ENCODE measurements at places on chromosomes 7 and 10. TPM values are rescaled to one million over a fixed set of nuclear protein-coding genes. Genes with fewer than 3 reads are reported as not detected.

The PANK1 gene
- 13.5 TPM for total RNA-seq

DNA sequence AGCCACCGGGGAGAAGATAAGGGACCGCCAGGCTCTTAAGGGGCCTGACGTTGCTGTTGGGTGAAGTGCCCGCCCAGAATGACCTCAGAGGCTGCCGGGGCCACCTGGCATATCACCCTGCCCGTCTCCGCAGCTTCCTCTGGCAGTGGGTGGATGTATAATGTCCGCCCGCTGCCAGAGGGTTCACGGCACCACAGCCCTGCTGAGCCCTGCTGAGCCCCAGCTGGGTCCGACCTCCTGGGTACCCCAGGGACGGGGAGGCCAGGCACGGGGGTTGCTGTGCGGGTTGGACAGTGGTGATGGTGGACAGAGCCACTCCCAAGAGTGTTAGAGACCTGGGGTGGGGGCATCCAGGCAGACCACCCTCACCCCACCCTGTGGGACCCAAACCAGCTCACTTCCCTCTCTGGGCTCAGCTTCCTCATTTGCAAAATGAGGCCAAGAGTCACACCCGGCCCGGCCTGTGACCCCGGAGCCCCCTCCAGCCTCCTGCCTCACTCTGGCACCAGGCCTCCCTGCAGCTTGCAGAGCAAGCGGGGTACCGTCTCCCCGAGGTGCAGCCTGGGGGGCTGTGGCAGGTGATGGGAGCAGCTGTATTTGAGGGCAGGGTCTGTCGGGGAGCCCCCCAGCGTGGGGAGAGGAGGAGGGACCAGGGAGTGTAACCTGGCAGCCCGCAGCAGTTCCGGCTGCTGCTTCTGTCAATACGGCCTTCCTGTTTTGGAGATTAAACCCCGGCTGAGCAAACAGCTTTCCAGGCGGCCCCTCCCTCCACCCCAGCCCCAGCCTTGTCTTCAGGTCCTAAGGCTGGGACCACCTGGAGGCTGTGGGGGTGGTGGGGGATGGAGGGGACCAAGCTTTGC is 8.4 kb upstream of the LFNG start:
- H3K27me3 ChIP-seq: peaks cover 5% of the 10 kb centered on the region
- no peaks in the 10 kb centered on the region for H3K36me3 ChIP-seq
- H3K4me1 ChIP-seq: peaks cover 89% of the 10 kb centered on the region
- no peak for DNase-seq
- peak overlapping the region; percentile 6 for H3K27ac ChIP-seq
- no peak overlapping the region for H3K4me3 ChIP-seq

The GIMAP7 gene
- total RNA-seq: 5.9 TPM

The ADAP1 gene
- 2.0 TPM for total RNA-seq

The CYP2C18 gene
- not detected for total RNA-seq

The SSC4D gene
- total RNA-seq: 0.84 TPM

The FAM25A gene
- total RNA-seq: not detected

GRCh38 chr7:469563-469961 is 50.1 kb downstream of the PDGFA start:
- no peaks in the 10 kb centered on the region for H3K36me3 ChIP-seq
- peak overlapping the region; percentile 67 for H3K27ac ChIP-seq
- no peak for DNase-seq
- H3K4me3 ChIP-seq: no peak overlapping the region
- H3K4me1 ChIP-seq: peaks cover 48% of the 10 kb centered on the region

The NPC1L1 gene
- not detected for total RNA-seq

GRCh38 chr7:36303202-36304098 is 86.2 kb upstream of the ANLN start:
- peak; percentile 88 for DNase-seq
- H3K4me3 ChIP-seq: no peak overlapping the region
- H3K36me3 ChIP-seq: peaks cover 8% of the 10 kb centered on the region
- H3K4me1 ChIP-seq: peaks cover 30% of the 10 kb centered on the region

GRCh38 chr7:138188290-138188858 is 112.1 kb downstream of the AKR1D1 start:
- H3K27ac ChIP-seq: no peak overlapping the region
- no peaks in the 10 kb centered on the region for H3K36me3 ChIP-seq
- no peaks in the 10 kb centered on the region for H3K4me1 ChIP-seq
- no peaks in the 10 kb centered on the region for H3K27me3 ChIP-seq
- H3K4me3 ChIP-seq: no peak overlapping the region

DNA sequence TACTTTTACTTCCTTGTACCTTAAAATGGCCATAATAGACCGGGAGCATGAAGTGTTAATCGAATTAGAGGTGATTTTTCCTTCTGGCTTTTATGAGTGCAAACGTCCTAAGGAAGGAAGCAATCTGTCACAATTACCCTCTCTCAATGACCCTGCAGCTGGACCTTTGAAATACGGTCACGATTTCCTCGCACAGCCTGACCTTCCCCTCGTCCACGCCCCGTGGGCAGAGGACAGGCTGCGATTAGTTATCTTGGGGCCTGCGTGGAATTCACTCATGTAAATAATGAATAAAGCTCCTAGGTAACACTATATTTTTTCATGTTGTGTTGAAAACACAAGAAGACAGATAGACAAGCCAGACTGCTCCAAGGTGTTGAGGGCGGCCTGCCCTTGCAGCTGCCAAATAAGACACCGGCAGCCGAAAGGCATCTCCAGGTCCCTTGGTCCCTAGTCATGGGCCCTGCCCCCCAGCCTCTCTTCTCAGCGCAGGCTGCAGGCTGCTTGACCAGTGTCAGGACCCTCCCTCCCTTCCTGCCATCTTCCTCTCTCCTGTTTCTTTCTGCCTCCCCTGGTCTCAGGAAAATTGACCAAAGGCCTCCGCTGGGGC is 199.9 kb downstream of the TCERG1L start:
- no peak for DNase-seq
- H3K36me3 ChIP-seq: no peaks in the 10 kb centered on the region
- H3K4me1 ChIP-seq: no peaks in the 10 kb centered on the region
- H3K27ac ChIP-seq: no peak overlapping the region

GRCh38 chr7:17626235-17626634 is 314.1 kb downstream of the SNX13 start:
- no peaks in the 10 kb centered on the region for H3K36me3 ChIP-seq
- H3K27me3 ChIP-seq: no peaks in the 10 kb centered on the region
- H3K4me1 ChIP-seq: no peaks in the 10 kb centered on the region
- no peak overlapping the region for H3K27ac ChIP-seq

DNA sequence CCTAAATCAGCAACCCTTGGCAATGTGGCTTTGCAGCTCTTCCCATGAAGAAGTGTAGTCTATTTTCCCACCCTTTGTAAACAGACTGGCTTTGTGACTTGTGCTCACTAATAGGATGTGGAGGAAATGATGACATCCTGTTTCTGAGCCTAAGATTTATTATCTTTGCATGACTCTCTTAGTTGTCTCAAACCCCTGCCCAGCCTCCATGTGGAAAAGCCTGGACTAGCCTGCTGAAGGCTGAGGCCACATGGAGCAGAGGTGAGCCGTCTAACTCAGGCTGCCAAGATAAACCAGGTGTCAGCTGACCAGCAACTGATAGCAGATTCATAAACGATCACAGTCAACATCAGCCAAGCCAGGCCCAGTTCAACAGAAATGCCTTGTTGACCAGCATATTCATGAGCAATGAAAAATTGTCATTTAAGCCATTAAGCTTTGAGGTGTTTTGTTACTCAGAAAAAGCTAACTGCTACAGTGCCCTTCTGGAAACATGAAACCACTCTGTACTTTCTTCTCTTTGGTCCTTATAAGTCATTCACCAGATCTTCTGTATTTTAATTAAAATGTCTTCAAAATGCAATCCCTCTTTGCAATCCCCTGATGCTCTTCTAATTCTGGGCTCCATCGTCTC is 586.3 kb upstream of the ANKRD30A start:
- DNase-seq: no peak
- H3K36me3 ChIP-seq: no peaks in the 10 kb centered on the region
- H3K4me3 ChIP-seq: no peak overlapping the region
- H3K27me3 ChIP-seq: no peaks in the 10 kb centered on the region

DNA sequence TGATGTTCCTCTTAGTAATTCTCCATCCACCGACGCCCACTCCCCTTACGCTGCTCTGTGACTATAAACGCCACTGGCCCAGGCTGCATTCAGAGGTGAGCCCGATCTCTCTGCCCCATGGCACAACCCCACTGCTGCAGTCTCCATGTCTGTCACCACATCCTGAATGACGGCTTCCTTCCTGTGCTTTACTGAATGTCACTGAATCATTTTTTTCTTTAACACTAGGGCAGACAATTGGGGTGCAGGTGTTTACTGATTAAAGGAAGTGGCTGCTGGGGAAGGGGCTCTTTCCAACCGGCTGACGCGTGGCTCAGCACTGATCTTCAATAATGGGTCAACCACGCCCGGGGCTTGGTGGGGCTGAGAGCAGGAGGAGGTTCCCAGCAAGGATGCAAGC is 208.3 kb downstream of the USP6NL start:
- H3K36me3 ChIP-seq: no peaks in the 10 kb centered on the region
- peaks cover 28% of the 10 kb centered on the region for H3K4me1 ChIP-seq
- no peak for DNase-seq
- no peak overlapping the region for H3K4me3 ChIP-seq
- H3K27me3 ChIP-seq: no peaks in the 10 kb centered on the region

DNA sequence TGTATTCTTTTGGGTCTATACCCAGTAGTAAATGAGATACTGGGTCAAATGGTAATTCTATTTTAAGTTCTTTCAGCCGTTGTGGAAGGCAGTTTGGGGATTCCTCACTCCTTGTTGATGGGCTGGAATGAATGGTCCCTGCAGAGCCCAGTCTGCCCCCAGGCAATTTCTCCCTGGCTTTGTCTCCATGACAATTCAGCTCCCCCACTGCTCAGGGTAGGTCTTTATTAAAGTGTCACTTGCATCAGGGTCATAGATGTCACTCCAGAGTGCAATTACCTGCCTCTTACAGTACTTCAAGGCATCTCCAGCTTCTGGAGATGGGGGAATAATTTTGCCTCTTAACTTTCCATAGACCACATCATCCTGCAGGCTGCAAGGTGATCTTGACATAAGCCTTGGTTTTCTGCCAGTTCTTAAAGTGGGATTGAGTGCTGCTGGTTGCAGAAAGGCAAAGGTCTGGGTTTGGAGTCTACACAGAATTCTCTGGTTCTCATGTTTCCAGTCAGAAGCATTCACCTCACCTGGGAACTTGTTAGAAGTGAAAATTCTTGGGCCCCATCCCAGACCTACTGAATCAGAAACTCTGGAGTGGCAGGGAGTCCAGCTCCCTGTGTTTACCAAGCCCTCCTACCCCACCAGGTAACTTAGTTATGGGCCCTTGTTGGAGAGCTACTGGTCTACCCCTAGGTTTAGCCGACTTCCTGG is 442.4 kb downstream of the GALNT17 start:
- H3K4me3 ChIP-seq: no peak overlapping the region
- no peak overlapping the region for H3K27ac ChIP-seq
- no peaks in the 10 kb centered on the region for H3K27me3 ChIP-seq
- DNase-seq: no peak

The ASB10 gene
- total RNA-seq: 3.1 TPM

DNA sequence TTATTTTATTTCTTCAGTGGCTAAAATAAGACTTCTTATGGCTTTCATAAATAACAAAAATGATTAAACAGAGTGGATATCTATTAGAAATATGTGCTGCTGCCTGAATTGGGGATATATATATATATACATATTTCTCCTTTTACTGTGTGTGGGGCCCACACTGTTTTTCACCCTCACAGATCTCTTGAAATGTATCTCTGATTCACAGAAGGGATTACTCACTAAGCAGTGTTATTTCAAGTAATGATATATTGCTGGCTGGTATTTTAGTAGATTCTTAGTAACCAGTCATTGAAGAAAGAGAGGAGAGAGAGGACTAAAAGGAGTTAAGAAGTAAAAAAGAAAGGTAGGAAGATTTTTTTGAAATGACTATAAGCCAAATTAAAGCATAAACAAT is 308.6 kb upstream of the NRP1 start:
- H3K4me1 ChIP-seq: no peaks in the 10 kb centered on the region
- no peak for DNase-seq
- no peaks in the 10 kb centered on the region for H3K27me3 ChIP-seq

The ANLN gene
- 21.9 TPM for total RNA-seq

GRCh38 chr7:80411621-80412020 is 100.2 kb downstream of the GNAT3 start:
- H3K36me3 ChIP-seq: no peaks in the 10 kb centered on the region
- DNase-seq: no peak

GRCh38 chr7:20030417-20030816 is 186.8 kb downstream of the MACC1 start:
- no peaks in the 10 kb centered on the region for H3K4me1 ChIP-seq
- H3K4me3 ChIP-seq: no peak overlapping the region
- H3K27ac ChIP-seq: no peak overlapping the region

GRCh38 chr10:130885021-130885655 is 426.4 kb downstream of the TCERG1L start:
- peaks cover 10% of the 10 kb centered on the region for H3K27me3 ChIP-seq
- no peak for DNase-seq
- no peaks in the 10 kb centered on the region for H3K36me3 ChIP-seq
- no peak overlapping the region for H3K27ac ChIP-seq
- no peaks in the 10 kb centered on the region for H3K4me1 ChIP-seq

GRCh38 chr10:82625512-82626189 is 750.7 kb downstream of the NRG3 start:
- H3K4me3 ChIP-seq: no peak overlapping the region
- H3K36me3 ChIP-seq: no peaks in the 10 kb centered on the region
- H3K4me1 ChIP-seq: no peaks in the 10 kb centered on the region
- DNase-seq: no peak
- H3K27ac ChIP-seq: no peak overlapping the region
- H3K27me3 ChIP-seq: no peaks in the 10 kb centered on the region

DNA sequence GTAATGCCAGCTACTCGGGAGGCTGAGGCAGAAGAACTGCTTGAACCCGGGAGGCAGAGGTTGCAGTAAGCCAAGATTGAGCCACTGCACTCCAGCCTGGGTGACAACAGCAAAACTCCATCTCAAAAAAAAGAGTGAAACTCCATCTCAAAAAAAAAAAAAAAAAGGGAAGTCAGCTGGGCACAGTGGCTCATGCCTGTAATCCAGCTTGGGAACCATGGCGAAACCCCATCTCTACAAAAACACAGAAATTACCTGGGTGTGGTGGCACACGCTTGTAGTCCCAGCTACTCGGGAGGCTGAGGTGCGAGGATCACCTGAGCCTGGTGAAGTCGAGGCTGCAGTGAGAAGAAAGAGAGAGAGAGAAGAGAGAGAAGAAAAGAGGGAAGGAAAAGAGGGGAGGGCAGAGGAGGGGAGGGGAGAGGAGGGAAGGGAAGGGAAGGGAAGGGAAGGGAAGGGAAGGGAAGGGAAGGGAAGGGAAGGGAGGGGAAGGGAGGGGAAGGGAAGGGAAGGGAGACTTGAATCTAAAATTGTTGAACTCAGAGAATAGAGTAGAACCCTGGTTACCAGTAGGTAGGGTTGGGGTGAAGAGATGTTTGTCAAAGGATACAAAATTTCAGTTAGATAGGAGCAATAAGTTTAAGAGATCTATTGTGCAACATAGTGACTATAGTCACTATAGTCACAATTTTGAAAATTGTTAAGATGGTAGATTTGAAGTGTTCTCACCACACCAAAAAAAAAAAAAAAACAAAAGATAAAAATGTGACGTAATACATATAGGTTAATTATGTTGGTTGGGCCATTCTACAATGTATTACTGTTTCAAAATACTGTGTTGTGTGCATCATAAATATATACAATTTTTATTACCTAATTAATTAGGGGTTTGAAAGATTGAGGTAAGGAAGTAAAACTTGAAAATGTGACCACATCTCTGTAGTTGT is 2.5 kb downstream of the SLC16A9 start:
- peaks cover 9% of the 10 kb centered on the region for H3K4me1 ChIP-seq
- no peak for DNase-seq
- no peaks in the 10 kb centered on the region for H3K36me3 ChIP-seq
- no peak overlapping the region for H3K27ac ChIP-seq
- peaks cover 18% of the 10 kb centered on the region for H3K27me3 ChIP-seq

All from muscle of leg (tissue), 16 donors.